ENCODE measurements at places on chromosomes 12 and 14.

DNA sequence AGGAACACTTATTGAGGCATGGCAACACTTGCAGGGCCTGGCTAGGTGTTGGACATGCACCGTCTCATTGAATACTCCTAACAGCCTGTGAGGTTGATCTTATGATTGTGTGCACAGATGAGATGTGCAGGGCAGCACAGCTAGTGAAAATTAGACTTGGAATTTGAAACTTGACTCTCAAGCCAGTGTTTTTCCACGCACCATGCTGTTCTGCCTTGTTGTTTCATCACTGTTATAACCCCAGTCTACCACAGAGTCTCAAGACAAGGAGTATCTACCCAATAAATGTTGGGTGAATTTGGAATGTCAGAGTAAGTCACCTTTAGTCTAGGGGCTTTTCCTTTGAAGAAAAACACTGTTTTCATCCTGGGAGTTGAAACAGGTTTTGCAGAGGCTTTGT is 55.8 kb upstream of the LRIG3 start:
- DNase-seq, result no peak

DNA sequence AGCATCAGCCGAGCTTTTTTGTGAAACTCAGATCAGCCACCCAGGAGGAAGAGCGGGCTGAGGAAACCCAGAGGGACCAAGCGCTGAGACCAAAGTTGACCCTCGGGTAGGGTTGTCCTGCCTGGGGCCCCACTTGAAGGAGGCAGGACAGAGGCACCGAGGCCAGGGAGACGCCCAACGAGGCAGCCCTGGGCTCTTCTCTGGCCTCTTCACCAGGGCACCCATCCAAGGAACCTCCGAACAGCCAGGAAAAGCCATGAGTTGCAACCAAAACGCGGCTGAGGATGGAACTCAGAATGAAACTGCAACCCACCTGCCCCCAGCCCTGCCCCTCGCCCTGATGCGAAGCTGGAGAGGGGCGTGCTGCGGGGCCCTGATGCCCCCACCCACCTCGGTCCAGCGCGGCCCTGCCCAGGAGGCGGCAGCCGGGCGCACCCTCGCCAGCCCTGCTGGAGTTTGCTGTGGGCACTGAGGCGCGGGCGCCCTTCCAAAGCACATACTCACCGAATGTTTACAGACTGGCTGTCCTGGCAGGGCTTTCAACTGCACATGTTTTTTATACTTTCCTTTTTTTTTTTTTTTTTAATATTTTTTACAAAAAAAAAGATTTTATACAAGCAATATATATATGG is 41.9 kb downstream of the JDP2 start:
- no peak for DNase-seq

DNA sequence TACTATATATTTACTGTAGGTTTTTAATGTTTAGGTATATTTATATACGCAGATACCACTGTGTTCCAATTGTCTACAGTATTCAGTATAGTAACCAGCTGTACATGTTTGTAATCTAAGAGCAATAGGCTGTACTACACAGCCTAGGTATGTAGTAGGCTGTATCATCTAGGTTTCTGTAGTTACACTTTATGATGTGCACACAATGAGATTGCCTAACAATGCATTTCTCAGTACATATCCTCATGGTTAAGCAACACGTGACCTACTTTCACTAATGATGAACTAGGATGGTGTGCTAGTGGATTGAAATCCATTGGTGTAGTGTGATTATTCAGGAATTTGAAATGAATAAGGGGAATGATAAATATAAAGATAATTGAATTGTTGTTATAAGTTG is 77.7 kb downstream of the ETNK1 start:
- DNase-seq, result no peak

DNA sequence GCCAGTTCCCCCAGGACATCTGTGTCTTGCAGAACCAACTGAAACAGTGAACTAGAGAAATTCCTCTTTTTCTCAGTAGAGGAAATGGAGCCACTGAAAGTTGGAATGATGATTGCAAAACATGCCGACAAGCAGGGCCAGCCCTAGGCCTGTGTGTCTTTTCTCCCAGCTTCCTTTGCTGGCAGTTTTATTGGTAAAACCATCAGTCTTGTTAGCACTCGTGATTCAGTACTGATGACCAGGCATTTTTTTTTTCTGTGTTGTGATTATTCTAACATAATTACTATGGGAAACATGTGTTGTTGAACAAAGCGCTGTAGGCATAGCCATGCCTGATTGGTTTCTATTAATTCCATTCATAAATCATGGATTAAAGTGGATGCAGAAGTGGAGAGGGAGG is 620.7 kb downstream of the AACS start:
- no peak for DNase-seq
